WTC11 (cell line): ENCODE measurements at places on chromosomes 4 and X. TPM values are rescaled to one million over a fixed set of nuclear protein-coding genes. Genes with fewer than 3 reads are reported as not detected.

The HS6ST2 gene
- total RNA-seq: 6.9 to 8.1 TPM (median 7.3 TPM) in 3 replicates

The HSFX4 gene
- total RNA-seq: not detected in 3 replicates

The MAGEE1 gene
- 7.3 to 9.2 TPM (median 8.0 TPM) in 3 replicates for total RNA-seq

The DMP1 gene
- 0.11 TPM in 1 of 3 replicates, not detected in the others for total RNA-seq

The GPR82 gene
- total RNA-seq: not detected in 3 replicates

The SHISA3 gene
- 5.6 to 6.0 TPM (median 5.7 TPM) in 3 replicates for total RNA-seq

The TASL gene
- total RNA-seq: not detected in 3 replicates
